Hepatic stellate cell (primary cell): ENCODE measurements at places on chromosomes 16 and 17.

DNA sequence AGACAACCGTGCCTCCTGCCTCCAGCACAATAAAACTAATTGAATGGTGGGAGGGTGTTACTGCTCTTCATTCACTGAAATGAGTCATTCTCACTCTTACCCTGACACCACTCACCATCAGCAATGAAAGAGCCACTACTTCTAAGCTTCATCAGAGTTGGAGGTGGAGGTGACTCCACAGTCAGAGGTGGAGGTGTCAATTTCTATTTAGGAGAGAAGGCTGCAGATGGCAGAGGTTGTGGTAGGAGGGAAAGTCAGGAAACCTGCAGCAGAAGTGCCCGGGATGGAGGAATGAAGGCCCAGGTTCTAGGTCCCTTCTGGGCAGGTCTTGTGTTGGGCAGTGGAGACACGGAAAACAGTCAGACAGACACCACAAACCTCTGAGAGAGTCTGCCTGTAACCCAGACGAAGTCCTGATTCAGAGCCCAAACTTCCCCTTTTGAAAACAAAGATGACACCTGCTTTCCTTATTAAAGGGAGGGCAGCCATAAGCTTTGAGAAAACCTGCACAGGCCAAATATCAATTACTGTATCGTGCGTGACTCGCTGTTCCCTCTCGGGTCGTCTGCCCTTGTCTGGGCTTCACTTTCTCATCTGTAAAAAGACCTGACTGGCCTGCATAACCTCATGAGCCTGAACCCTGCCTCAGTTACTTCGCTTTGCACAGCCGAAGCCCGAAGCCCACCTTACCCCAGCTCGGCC lies 668 bp downstream of the ATPAF2 start:
- DNase-seq: no peak

DNA sequence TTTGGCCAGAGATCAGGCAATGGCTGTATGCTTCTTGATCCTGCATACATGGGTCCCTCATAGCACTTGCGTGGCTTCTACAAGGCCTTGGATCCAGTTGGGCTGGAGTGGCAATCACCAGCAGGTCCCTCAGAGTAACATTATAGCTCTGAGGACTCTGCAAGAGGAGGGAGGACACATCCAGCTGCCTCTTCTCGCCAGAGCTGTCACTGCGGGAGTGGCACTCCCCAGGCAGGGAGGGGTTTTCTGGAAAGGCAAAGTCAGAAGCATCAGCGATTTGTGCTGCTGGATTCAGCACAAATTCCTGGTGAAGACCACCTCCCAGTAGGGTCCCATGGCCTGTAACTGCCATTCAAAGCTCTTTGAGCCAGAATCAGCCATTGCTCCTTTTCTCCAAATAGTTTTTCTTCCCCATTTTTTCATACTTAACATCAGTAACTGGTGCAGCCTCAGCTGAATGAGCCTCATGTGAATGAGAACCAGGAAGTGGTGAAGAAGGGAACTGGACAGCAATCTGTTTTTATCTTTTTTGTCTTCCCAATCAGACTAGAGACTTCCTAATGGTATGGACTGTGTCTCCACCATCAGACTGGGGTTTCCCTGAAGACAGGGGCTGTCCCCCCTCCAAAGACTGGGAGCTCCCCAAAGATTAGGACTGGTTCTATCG lies 40.6 kb upstream of the HOXB13 start:
- DNase-seq: no peak

- DNase-seq: no peak
Observed at GRCh38 chr17:75848523-75849278, 4.5 kb upstream of the UNC13D start.

DNA sequence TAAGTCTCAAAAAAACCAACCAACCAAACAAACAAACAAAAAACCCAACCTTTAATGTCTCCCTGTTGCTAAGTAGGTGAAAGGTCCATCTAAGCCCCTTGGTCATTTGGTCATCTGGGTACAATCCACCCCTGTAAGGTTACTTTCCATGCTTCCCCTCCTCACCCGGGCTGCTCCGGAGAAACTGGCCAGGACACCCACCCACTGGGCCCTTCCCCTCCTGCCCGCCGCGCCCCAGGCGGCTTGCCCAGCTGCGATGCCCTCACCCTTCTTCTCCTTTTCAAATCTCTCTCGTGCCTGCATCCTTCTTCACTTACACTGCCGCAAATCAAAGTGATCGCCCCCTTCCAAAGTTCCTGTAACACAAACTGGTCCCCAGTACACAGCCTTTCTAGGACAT lies 2.0 kb downstream of the NTAN1 start:
- DNase-seq: no peak

- no peak for DNase-seq
Observed at GRCh38 chr17:82998637-82999036, 80.8 kb upstream of the METRNL start.

DNA sequence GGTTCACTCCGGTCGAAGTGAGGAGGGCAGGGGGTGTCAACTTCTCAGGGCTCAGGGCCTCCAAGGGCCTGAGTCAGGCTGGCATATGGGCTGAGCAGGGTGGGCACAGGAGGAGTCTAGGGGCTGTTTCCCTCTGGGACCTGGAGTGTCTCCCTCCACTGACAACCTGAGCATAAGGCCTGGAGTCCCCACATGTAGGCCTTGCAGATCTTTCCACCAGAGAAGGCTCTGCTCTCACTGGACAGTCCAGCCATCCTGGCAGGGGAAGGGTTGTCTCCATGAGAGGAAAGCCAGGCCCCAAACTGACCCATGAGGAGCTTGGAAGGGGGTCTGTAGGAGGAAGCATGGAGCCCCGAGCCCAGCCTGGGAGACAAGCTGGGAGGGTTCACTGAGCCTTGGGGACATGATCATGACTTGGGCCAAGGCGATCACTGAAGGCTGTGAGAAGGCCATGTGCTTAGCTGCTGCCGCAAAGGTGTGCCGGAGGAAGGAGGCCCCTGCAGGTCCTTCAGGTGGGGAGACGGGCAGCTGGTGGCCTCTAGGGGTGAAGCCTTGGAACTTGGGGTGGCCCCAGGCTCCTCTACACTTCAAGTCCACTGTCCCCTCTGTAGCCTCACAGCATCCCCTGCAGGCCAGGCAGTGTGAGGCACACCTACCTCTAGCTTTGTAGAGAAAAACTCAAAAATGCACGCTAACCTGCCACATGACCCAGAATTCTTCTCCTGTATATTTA lies 9.9 kb downstream of the CMTM2 start:
- peak; percentile 13 for DNase-seq
